ENCODE measurements at places on chromosomes 2 and 18.

DNA sequence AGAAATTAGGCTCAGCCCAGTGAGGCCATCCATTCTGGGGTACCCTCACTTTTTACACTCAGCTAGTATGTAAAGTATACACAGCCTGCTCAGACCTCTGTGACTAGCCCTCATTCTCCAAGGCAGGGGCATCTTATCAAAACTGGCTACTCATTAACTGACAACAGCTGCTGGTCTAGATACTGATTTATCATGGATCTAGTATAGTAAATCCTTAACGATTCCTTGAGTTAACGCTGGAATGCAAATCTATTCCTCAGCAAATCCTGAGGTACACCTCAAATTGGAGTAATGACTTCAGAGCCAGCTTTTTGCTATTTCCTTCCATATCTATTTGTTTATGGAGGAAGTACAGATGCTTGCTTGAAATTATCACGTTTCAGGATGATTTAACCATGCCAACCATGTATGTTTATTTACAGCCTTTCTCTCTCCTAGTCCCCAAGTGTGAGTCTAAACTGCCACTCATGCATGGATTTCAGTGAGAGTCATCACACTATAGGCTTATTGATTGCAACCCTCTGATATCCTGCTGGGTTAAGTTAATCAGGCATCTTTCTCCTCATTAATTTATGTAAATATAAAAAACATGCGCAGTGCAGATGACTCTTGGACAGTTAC lies 70.2 kb upstream of the DOK6 start:
- no peak for DNase-seq

DNA sequence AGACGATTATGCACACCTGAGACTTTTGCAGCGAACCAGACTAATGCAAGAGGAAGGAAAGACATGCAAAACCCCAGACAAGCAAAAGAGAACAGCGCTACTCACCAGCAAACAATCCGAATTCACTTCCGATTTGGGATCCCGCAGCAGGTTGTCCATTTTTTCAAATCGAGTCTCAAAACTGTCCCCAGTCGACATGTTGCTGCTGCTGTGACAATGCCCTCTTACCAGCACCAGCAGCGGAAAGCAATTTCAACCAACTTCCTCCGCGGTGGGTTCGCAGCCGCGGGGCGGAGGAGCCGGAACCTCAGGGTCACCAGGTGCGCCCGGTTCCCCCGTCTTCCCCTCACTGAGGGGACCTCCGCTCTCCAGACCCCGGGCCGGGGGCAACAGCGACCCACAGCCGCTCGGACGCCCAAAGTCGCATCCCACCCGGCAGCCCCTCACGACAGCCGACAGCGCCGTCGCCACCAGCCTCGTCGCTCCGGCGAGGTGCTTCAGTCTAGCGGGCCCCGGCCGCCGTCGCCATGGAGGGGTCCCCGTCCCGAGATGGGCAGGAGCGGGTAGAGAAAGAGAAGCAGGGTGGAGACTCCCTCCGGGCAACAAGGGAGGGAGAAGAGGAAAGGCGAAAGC lies 784 bp downstream of the ROCK1 start:
- DNase-seq, result peak; percentile 67

DNA sequence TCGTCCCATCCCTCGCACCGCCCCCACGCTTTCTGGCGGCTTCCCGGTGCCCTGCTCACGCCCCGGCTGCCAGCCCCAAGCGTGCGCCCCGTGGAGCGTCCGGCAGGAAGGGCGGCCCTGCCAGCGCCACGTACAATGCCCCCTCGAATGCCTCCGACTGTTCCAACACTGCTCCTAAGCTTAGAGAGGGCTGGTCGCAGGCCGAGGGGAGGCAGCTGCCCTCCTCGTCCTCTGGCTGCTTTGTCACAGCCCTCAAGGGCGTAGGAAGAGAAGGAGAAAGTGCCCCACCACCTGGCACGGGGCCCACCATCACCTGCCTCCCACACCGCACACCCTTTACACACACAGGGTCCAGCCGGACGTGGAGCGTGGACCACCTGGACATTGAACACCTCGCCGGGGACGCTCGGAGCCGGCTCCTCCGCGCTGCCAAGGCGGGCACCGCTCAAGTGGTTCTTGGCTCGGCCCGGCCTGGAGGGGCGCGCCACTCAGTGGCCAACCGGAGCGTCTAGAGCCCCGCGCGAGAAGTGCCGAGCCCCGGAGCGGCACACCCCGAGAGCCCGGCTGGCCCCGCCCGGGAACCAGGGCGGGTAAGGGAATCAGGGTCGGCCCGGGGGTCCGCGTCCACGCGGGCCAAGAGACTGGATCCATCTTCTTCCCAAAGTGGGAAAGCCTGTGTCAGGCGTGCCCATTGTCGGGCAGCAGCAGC lies 830 bp downstream of the DNER start:
- DNase-seq, result peak; percentile 2

DNA sequence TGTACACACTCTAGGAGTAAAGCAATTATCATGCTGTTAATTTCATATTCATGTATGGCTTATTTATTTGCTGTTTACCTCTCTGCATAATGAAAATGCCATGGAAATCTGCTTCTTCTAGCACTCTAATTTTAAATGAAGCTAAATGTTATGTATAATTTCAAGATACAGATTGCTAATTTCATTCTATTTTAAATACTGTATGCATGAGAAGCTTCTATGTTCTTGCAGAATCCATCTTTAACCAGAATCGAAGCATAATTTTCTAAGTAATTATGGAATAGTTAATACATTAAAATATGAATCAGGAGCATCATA lies 127.2 kb downstream of the UBE2E3 start:
- no peak for DNase-seq

- DNase-seq, result no peak
These were observed 308.0 kb downstream of the CMPK2 start for GRCh38 chr2:6557737-6558136.

DNA sequence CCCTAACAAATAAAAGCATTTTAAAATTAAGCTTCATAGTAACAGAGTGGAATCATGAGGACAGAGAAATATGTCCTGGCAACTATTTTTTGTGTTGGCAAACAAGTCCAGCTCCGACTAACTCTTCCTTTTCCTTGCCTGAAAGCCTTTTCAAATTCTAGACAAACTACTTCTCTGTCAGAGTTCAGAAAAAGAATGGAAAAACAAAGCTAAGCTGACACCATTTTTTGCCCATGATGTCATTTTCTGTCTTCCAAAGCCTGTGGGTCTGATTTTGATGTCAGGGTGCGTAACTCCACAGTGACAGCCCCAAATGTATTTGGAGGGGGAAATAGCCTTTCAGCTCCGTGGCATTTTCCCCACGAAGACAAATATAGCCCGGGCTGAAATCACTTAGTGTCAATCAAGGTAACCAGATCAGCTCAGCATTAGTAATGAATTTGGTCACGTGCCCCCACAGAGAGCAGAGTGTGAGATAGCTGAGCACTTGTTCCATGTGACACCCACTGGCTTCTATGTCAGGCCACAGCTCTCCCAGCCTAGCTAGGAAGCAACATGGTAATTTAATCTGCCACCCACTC lies 233.0 kb upstream of the SIX2 start:
- DNase-seq, result peak; percentile 19

DNA sequence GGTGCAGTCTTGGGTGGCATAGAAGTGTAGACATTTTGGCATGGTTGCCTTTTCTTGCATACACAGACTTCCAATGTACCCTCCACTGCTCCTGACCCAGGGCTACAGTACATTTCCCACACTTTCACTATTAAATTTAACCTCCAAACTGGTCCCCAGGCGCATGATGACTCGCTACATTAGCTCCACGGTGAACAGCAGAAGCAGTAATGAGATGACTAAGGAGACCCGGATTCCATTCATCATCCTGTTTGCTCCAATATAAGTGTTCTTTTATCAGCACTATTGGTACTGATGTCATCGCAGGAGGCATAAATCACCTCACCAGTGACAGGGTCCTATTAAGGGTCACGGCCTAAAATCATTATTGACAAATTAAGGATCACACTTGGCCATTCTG lies 316.5 kb downstream of the EN1 start:
- DNase-seq, result no peak

GRCh38 chr2:120983344-120983743 lies 247.7 kb downstream of the GLI2 start:
- DNase-seq, result no peak

DNA sequence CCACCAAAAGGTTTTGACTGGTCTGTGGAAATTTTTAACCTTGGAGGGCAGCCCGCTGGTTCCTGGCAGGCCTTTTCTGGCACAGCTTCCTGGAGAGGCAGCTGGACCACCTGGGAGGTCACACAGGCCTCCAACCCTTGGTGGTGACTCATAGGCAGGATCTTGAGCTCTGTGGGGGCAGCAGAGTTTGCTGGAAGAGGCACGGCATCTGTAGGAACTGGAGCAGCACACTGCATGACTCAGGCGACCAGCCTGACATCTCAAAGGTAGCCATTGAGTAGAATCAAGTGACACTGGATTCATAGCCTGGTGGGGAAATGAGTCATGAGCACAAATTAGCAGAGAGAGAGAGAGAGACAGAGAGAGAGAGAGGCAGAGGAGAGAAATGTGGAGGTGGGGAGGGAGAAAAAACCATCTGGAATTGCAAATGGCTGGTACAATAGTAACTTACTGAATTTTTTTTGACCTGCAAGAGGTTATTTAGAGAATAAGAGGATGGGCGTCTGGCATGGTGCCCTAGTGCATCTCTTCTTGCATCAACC lies 57.4 kb downstream of the TRPM8 start:
- peak; percentile 59 for DNase-seq

GRCh38 chr2:226660526-226660925 lies 139.1 kb downstream of the IRS1 start:
- no peak for DNase-seq

GRCh38 chr2:210128961-210129360 lies 42.2 kb downstream of the KANSL1L start:
- no peak for DNase-seq

- DNase-seq, result no peak
These were observed 135.2 kb downstream of the HRH4 start for GRCh38 chr18:24595561-24596031.

DNA sequence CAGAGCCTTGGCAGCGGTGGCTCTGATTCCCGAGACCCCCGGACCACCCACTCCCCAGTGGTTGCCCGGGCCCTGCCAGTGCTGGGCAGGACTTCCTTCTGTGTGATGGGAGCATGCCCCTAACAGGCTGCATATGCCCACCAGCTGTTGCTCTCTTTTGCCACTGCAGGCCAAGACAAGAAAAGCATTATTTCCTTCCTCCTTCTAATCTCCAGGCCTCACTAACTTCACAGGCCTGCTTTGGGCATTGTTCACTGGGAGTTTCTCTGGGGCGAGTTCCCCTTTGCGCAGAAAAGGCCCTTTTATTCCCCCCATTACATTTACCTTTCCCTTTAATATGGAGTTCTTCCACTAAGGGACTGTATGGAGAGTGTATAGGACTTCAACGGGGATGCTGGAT lies 249.1 kb upstream of the SIX2 start:
- DNase-seq, result peak; percentile 12

- DNase-seq, result no peak
These were observed 935.6 kb upstream of the FANCL start for GRCh38 chr2:59176737-59177136.

- peak; percentile 91 for DNase-seq
These were observed at the start of gene SESTD1 for GRCh38 chr2:179264368-179265081. SESTD1 (minus strand) TSS chr2:179264832; CDS start chr2:179191841, 72,991 bp downstream.

Data from suppressor macrophage (primary cell).